Foreskin fibroblast (primary cell): ENCODE measurements at places on chromosomes 11 and 22.

GRCh38 chr11:78791964-78792363 lies 217.3 kb upstream of the NARS2 start:
- DNase-seq: peak; percentile 50

DNA sequence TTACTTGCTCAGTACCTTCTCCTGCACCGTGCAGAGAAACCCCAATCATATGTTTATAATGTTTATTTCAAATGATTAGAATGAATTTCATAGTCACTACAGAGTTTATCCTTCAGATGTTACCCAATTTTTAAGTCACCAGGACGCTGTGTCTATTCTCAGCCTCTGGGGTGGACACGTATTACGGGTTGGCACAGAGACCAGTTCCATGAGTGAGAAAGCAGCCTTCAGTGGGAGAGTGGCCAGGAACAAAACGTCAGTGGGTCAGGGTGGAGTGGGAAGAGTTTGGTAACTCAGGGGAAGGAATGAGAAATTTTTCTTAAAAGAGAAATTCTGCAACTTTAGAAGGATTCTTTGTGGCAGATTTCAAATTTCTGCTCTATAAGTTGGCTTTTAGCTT lies 77.1 kb upstream of the MTMR2 start:
- peak; percentile 90 for DNase-seq

DNA sequence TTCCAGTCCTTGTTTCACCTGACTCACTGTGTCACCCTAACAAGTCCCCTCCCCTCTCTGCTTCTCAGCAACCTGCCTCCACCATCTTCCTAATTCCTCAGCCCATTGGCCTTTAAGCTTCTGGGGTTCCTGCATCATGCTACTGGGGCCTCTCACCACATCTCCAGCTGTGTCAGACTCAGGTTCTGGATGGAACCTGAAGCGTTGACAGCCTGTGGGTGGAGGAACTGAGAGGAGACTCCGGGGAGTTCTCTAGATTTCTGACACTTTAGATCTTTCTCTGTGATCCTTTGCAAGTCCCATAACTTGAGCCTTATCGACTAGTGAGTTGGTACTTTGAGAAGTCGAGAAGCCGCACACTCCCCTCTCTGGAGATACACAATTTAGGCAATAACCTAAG lies 11.6 kb upstream of the SLC5A1 start:
- DNase-seq: no peak

DNA sequence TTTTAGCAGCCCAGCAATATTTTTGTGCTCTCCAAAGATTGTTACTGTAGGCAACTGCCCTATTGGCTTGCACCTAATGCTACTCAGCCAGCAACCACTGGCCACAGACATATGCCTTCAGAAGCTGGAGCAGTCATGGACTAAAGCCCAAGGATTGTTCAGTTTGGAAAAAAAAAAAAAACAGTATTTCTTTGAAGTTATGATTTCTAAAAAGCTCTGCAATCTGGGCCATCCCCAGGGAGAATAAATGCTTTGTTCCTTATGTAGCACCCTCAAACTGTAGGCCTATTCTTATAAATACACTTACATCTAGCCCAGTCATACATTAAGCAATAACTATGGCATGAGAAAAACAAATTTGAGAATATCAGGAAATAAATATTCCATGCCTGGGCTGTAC lies 2190.5 kb upstream of the RAG2 start:
- no peak for DNase-seq

DNA sequence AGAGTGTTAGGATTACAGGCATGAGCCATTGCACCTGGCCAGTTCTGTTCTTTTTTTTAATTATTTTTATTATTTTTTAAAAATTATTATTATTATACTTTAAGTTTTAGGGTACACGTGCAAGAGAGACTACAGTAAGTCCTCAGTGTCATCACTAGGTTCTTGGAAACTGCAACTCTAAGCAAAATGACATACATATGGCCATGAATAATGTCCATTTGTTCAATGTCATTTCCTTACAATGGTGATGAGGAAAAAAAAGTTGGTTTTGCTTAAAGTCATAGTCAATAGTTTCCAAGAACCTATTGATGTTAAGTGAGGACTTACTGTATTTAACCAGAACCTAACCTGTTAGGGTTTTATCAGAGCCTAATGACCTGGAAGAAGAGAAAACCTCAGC lies 29.4 kb upstream of the TOP3B start:
- no peak for DNase-seq

DNA sequence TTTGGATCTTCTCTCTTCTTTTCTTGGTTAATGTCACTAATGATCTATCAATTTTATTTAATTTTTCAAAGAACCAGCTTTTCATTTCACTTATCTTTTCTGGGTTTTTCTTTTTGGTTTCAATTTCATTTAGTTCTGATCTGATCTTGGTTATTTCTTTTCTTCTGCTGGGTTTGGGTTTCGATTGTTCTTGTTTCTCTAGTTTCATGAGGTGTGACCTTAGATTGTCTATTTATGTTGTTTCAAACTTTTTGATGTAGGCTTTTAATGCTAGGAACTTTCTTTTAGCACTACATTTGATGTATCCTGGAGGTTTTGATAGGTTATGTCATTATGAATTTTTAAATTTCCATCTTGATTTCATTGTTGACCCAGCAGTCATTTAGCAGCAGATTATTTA lies 142.3 kb downstream of the C11orf87 start:
- no peak for DNase-seq

DNA sequence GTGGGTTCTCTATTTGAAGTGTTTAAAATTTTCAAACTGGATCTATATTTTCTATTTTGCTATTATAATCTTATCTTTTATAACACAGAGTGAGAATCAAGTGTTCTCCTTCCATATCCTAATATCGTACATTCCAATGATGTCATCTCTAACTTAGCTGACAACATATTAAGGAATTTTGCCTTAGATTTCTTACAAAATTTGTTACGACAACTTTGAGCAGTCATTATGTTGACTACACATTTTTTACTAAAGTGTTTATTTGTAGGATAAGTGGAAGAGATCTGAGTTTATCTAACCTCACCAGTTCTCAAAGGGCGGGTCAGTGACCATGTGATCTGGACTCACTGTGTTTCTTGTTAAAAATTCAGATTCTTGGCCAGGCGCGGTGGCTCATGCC lies 12.7 kb downstream of the BTG4 start:
- no peak for DNase-seq

DNA sequence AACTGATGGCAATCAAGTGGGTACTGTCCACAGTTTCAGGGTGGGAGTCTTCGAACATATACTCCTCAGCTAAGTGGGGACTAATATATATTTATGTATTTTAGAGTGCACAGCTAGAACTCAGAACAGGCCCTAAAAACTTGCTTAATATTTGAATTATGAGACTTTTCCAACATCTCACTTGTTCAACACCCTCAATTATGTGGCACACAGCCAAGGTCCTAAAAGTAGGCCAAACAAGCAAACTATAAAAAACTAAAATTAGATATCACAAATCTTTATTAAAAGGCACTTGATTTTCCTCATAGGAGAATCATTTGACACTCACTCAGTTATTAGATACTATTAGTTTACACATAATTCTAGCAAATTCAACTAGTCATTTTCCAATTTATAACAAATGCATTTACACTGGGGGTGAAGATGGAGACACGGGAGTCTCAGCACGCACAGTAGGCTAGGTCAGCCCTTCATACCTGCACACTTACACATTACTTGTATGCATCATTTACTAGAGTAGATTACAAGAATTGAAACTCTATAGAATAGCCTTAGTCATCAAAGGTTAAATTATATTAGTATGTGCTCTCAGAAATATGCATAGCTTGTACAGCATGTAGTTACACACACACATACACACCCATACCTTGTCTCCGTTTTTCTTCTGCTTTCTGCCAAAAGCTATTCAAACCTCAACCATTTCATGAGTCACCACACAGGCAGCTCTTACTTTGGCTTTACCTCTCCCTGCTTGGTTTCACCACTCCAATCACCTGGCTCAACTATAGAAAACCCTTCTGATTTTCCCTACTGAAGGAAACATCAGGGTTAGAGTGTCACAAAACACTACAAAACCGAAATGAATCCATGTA lies 171.5 kb downstream of the SBF2 start:
- DNase-seq: no peak

DNA sequence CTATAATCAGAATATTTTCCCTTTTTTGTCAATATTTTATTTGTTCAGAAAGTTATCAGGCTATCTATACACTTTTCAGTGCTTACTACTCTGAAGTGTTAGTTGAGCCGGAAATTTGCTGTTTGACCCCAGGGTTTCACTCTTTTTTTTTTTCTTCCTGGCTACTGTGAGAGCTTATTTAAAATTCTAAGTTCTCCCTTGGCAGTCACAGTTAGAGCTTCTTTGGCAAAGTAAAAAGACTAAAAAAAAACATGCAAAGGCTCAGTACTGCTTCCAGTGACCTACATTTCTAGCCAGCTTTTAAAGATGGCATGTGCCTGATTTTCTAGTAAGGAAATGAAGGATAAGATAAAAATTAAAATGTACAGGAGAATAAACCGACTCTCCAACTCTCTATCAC lies 48.4 kb downstream of the ELP4 start:
- no peak for DNase-seq

- no peak for DNase-seq
Measured at GRCh38 chr11:117995472-117995871, 9.3 kb downstream of the IL10RA start.

- no peak for DNase-seq
Measured at GRCh38 chr11:114275280-114275679, 20.9 kb upstream of the NNMT start.

DNA sequence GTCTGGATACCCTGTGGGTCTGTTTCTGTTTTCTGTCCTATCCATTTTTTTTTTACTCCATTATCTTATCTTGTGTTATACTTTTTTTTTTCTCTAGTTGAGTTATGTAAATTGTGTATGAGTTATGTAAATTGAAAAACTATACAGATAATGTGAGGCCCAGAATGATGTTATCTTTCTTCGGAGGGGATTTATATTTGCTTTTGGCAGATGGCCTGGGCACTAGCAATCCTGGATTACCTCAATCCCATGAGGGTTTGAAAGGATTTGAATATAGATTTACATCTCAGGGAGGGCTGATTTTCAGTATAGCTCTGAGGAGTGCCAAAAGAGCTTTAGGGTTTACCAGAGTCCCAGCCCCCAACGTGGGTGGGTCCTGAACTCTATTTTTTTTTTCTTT lies 71.0 kb downstream of the CSTPP1 start:
- DNase-seq: no peak
